ENCODE measurements at places on chromosomes 2 and 18. TPM values are rescaled to one million over a fixed set of nuclear protein-coding genes. Genes with fewer than 3 reads are reported as not detected.
A peak's percentile ranks its signal among the peaks of the same experiment; 100 is the strongest.

DNA sequence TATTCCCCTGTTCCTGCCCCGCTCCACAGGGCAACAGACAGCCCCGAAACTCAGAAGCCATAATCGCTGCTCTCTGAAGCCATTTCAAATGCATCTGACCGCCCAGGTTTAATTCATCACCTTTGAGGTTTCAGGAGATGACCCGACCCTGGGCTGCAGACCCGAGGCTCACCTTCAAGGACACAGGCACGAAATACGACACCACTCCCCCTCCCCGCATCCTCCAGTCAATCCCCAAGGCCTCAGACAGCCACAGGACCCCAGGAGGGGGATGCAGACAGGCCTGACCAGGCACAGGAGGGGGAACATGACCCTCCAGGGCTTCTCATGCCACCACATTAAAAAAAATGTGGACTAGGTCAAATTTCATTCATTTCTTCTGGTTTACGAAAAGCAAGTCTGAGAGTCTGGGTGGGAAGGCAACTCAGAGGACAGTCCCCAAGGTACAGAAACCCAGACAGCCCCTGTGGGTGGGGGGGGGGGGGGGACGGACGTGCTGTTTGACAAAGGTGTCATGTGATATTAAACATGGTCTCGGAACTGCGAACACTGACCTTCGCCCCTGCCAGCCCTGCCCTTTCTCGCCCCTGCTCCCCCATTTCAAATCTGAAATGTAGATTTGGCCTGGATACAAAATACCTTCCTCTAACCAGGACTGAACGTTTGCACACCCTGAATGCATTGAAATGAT lies 142.9 kb downstream of the BCL11A start:
- DNase-seq: no peak

DIPK1C gene
- not detected for total RNA-seq

GGCX gene
- 21.5 TPM for total RNA-seq

SNX17 gene
- 56.4 TPM for total RNA-seq

- no peak for DNase-seq
These were observed 2.4 kb upstream of the PRKD3 start for GRCh38 chr2:37326866-37327634.

KCTD18 gene
- total RNA-seq: 15.3 TPM

DNA sequence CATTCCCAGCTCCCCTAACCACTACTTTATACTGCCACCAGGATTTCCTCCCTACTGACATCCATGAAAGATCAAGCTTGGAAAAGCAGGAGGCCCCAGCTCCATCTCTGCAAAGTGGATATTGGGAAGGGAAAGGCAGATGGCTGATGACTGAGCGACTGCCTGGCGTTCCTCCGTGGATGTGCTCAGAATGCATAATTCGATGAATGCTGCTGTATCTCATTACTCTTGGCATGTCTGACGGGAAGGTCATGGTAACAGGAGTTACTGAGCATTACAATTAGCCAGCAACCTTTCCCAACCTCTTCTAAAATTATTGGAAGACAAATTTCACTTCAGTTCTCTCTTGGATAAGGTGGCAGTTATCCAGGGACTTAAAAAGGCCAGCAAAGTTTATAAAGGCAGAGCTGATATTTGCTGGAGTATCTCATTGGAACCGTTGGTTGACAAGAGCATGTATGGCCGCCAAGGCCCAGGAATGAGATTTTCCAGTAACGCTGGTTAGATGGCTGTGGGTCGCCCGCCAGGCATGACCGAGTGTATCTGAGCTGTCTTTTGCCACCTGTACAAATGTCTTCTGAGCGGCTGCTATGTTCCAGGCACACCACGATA lies 34.5 kb downstream of the KCNE4 start:
- DNase-seq: no peak

- DNase-seq: peak; percentile 11
These were observed 21.2 kb downstream of the GRB14 start for GRCh38 chr2:164599954-164600589.

HOXD8 gene
- total RNA-seq: not detected

GRCh38 chr2:129059476-129059875 lies 740.8 kb upstream of the HS6ST1 start:
- no peak for DNase-seq

- DNase-seq: no peak
These were observed 77.4 kb downstream of the ABCA12 start for GRCh38 chr2:215060861-215061536.

- DNase-seq: no peak
These were observed 230.4 kb downstream of the TWIST2 start for GRCh38 chr2:239078128-239078924.

- DNase-seq: peak; percentile 41
These were observed 5.6 kb upstream of the IMP4 start for GRCh38 chr2:130336877-130337734.

- DNase-seq: no peak
These were observed 231.2 kb upstream of the LINC00305 start for GRCh38 chr18:64380117-64380516.

MC5R gene
- total RNA-seq: not detected

RAB17 gene
- 0.88 TPM for total RNA-seq

GRCh38 chr18:75527848-75528685 lies 100.6 kb upstream of the SMIM21 start:
- DNase-seq: no peak

KCNIP3 gene
- not detected for total RNA-seq

- no peak for DNase-seq
These were observed 703.0 kb downstream of the RNF144A start for GRCh38 chr2:7620255-7620654.

RNASEH1 gene
- 18.3 TPM for total RNA-seq

GRCh38 chr2:24566630-24567029 lies 75.6 kb downstream of the NCOA1 start:
- no peak for DNase-seq

DNA sequence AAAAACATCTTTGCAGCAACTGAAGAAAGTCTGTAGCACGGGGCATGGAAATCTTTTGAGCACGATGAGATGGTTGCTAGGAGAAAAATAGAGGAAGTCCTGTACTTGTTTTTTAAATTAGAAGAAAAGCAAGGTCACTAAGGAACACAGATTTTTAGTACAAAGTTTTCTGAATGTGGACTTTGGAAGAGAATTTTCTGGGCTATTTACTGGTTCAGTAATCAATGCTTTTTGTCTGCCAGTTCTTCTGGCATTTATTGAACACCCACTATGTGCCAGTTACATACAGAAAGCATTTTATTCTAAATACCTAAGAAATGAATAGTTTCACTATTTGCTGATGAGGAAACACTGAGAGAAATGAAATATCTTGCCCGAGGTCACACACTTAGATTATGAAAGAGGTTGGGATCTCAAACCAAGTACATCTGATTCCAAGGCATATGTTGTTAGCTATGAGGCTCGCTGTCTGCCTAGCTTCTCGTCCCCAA lies 15.6 kb upstream of the MAP3K20 start:
- no peak for DNase-seq

GRCh38 chr2:235007664-235008457 lies 56.0 kb downstream of the SH3BP4 start:
- no peak for DNase-seq

GPR35 gene
- total RNA-seq: 7.9 TPM

All from activated naive CD4-positive, alpha-beta T cell treated with anti-CD3 and anti-CD28 coated beads, Interleukin-2, amount 50 U/mL, for 72 hours (primary cell).